ENCODE measurements at places on chromosomes 2 and 18. TPM values are rescaled to one million over a fixed set of nuclear protein-coding genes. Genes with fewer than 3 reads are reported as not detected.

The GPR45 gene
- not detected for total RNA-seq

The DSC1 gene
- under 0.01 TPM for total RNA-seq

The RNF144A gene
- 0.56 TPM for total RNA-seq

The SLC9A2 gene
- not detected for total RNA-seq

The MAP3K19 gene
- total RNA-seq, result not detected

The CHST9 gene
- under 0.01 TPM for total RNA-seq

The DRC1 gene
- total RNA-seq, result not detected

The IMPA2 gene
- total RNA-seq, result 7.1 TPM

The SESTD1 gene
- total RNA-seq, result 20.5 TPM

The EPB41L3 gene
- 24.0 TPM for total RNA-seq

The MC4R gene
- under 0.01 TPM for total RNA-seq

The WDSUB1 gene
- total RNA-seq, result 4.4 TPM

The NEU4 gene
- 0.28 TPM for total RNA-seq

The STEAP3 gene
- 31.4 TPM for total RNA-seq

All from regular cardiac myocyte (primary cell).